Endodermal cell (in vitro differentiated cells): ENCODE measurements at places on chromosomes 13 and 19. TPM values are rescaled to one million over a fixed set of nuclear protein-coding genes. Genes with fewer than 3 reads are reported as not detected.

Gene ZNF628
- 11.3 and 12.6 TPM in 2 replicates for total RNA-seq

Gene CACNA1A
- total RNA-seq = 6.0 and 8.0 TPM in 2 replicates

Gene ZNF729
- total RNA-seq = not detected in 2 replicates

Gene FXYD1
- 0.86 to 1.4 TPM in 2 of 3 replicates, not detected in the other for total RNA-seq

Gene MARCHF2
- total RNA-seq = 28.4 to 37.1 TPM (median 35.9 TPM) in 3 replicates

DNA sequence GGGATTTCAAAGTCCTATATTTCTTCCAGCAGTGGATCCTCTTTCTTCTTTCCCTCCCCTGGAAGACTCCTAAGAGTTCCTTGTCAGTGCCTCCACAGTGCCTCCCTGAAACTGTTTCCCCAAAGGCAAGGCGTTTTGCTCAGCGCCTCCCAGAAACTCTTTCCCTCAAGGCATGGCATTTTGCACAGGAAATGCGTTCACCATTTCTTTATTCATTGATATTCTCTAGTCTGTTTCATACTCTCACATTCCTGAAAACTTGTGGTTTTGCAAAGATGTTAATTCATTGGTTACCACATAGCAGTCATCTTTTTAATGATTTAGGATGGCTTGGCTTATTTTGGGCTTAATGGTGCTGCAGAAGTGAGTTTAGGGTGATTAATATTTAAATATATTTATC, 177.3 kb upstream of the SLC10A2 start:
- no peak for DNase-seq

DNA sequence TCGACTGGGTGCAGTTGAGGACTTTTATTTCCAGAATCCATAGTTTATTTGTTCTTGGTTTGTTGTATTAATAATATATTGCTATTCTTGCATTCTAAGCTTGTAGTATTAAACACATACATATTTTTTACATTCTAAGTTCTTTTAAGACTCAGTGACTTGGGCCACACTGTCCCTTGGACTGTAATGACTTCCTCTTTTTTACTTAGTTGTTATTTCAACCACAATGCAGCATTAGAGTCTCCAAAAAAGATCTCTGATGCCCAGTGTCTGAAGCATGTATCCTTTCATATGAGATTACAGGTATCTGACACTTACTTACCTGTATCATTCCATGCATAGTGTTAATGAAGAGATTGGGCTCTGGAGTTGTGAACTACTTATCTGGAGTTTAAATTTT, 864.9 kb upstream of the PCDH20 start:
- DNase-seq = no peak

GRCh38 chr13:48819376-48819775, 156.3 kb upstream of the FNDC3A start:
- no peak for DNase-seq

DNA sequence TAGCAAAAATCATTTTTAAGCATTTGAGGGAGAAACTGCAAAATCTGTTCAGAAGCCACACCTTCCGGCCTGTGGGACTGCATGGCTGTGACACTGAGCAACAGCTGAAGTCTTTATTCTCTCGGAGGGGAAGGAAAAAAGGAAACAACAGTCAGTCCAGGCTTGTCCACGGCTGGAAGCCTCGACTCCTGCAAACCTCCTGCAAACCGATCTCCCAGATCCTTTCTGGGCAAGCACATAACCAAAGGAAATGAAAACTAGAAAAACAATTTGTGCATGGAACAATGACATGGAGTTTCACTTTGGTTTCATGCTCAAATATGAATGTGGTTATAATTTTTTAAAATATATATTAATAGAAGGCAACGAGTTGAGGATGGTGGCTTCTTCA, 1.0 kb downstream of the COL4A1 start:
- DNase-seq = peak; percentile 36

GRCh38 chr19:32101206-32101605, 244.2 kb upstream of the ZNF507 start:
- DNase-seq = no peak

DNA sequence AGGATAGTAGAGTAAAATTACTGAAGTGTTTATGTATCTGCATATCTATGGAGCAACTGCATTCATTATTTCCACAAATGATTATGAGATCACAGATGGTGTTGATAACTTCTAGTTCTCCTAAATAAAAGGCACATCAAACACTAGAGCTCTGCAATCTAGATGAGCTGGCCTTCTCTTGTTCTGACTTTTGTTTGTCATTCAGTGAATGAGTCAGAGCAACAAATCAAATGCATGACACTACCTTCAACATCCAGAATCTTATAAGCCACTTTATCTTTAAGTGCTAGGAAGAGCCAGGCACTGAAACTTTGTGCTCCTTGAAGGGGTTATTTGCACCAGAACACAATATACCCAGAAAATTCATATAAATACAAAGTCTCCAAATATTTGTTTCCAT, 456.0 kb downstream of the PCDH17 start:
- DNase-seq = no peak

- DNase-seq = no peak
Measured at GRCh38 chr13:73547239-73547638, 488.4 kb downstream of the KLF5 start.

GRCh38 chr13:86840250-86841191, 830.6 kb upstream of the SLITRK5 start:
- DNase-seq = no peak

GRCh38 chr19:54473071-54473891, at the start of gene CDC42EP5:
Gene CDC42EP5 (minus strand): TSS chr19:54473296. CDS start chr19:54465547, 7,749 bp downstream.
- peak; percentile 61 for DNase-seq

DNA sequence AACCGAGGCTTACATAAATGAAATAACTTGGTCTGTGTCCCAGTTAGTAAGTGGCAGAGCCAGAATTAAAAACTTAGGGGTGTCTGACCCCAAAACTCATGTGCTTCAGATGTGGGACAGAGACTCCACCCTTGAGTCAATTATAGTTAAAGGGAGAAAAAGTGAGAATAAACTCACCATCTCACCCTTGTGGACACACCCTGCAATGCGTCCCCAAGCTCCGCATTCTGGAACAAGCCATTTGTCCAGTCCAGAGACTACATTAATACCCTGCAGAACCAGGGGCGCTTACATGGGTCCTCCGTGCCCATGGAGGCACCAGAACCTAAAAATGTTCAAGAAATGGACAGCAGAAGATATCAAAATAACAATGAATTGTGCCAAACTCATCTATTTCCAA, 207.0 kb upstream of the ZNF507 start:
- no peak for DNase-seq

DNA sequence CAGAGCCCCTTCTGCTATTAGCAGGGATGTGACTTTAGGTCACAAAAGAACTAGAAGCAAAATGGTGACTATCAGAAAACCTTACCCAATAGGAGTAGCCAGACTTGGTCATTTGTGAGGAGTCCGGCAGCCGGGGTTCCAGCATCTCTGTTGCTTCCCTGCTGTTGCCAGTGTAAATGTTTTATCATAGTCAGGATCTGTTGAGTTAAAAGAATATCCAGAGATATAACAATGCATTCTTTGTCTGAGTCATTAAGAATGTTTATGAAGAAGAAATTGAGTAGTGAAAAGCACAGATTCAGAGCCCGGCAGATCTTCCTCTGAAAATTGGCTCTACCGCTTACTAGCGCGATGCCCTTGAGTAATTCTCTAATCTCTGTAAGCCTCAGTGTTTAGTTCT, 84.2 kb downstream of the COL4A2 start:
- DNase-seq = no peak
